NCI-H1048 (cell line): ENCODE measurements at places on chromosomes 7 and 10.

DNA sequence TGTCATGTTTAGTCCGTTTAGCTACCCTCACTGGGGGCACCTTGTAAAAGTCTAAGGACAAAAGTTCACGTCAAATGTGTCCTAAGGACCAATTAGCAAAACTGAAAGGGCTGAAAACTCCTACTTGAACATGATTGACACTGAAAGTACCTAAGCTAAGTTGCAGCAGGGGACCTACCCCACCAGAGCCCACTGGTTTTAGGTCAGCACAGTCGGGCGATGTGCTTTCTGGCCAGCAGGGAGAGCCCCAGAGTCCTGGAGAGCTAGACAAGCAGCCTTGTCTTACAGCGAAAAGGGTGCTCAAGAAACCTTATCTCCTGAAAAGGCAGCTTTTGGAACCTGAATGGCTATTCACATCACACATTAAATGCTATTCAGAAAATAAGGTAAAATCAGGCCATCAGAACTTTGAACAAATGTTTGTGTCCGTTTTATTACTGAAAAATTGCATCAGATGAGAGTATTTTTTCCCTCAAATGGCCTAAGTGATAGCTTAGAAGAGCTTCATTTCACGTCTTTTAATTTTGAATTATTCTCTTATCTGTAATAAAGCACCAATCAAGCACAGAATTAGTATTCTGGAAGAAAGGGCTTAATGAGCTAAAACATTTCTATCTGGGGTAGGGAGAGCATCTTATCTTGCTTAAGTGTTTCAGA, 52.2 kb upstream of the MKI67 start:
- DNase-seq, result no peak

DNA sequence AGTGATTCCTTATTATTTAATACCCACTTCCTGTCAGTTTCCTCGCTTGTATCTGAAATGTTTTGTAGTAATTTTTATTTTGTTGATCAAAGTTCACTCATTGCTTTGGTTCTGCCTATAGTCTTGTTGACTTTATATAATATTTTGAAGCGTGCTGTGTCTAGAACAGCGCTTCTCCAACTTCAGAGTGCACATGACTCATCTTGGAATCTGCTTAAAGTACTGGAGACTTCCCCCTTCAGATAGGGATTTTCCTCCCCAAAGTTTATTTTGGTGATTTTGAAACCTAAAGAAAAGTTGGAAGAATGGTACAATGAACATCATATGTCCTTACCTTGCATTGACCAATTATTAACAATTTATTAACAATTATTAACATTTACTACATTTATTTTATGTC, 5.8 kb downstream of the COMTD1 start:
- DNase-seq, result no peak

GRCh38 chr7:141074997-141075396, 1.1 kb downstream of the TMEM178B start:
- no peak for DNase-seq

DNA sequence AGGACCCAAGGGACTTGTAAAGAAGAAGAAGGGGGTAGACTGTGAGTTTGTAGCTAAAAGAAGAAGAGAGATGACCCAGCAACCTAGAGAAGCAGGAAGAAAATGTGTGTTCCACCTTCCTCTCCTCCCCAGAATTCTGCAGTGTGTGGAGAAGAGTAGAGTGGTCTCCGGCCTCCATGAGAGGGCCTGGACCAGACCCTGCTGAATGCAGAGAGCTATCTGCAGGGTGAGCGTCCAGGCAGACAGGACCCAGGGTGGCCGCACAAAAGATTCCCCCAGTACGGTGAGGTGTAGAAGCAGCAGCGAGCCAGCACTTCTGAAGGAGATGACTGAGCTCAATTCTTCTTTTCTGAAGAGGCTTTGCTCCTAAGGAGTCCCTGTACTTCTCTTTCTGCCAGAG, 239.7 kb upstream of the ANKRD30A start:
- DNase-seq, result no peak

DNA sequence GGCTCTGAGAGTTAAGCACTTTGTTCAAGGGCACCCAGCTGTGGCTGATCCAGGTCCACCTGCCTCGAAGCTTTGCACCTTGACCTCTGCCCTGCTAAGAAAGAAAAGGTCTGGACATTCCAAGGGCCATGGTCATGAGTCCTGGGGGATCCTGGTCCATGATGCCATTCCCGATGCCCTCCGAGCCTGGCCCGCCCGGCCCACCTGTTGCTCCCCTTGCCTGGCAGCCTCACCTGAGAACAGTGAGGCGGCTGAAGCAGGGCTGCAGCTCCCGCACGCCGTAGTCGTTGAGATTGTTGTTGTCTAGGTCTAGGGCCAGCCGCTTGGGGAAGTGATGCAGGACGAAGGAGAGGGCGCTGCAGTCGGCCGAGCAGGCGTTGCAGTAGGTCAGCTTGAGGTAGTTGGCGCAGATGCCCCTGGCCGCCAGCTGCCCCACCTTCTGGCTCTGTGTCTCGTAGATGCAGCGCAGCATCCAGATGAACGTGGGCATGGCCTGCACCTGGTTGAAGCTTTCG, 27.5 kb downstream of the NOD1 start:
- no peak for DNase-seq

GRCh38 chr7:157955348-157955999, 618.7 kb downstream of the DNAJB6 start:
- no peak for DNase-seq
